ENCODE measurements at places on chromosomes 13 and 19. TPM values are rescaled to one million over a fixed set of nuclear protein-coding genes. Genes with fewer than 3 reads are reported as not detected.

The FGF22 gene
- total RNA-seq = not detected

DNA sequence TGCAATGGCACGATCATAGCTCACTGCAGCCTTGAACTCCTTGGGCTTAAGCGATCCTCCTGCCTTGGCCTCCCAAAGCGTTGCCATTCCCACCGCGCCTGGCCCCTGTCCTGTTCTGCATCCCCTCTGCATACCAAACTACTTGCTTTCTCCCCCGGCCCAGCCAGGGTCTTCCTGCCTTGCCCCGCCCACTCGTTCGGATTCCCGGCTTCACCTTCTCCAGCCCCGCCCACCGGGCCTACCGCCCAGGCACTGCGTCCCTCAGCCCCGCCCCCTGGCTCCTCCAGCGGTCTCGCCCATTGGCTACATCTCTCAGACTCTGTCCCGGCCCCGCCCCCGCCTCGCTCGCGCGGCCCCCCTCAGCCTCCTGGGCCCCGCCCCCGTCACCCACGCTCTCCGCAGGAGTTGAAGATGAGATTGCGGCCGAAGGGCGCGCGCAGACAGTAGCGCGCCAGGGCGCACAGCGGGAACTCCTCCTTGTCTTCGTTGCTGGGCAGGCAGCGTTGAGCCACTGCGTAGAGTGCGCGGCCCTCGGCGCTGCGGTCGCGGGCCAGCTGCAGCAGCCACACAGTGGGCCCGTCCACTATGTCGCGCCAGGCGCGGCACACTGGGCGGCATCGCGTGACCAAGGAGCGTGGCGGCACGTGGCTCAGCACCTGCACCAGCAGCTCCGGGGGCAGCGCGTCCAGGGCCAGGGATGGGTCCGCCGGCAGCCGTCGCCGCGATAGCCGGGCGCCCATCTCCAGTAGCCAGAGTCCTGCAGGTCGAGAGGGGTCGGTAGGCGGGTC lies 19.0 kb downstream of the MRPS12 start:
- peak overlapping the region; percentile 49 for H3K4me3 ChIP-seq
- H3K4me1 ChIP-seq = peaks cover 6% of the 10 kb centered on the region
- DNase-seq = peak; percentile 62
- no peaks in the 10 kb centered on the region for H3K27me3 ChIP-seq
- H3K36me3 ChIP-seq = no peaks in the 10 kb centered on the region

The ZNF681 gene
- total RNA-seq = 1.3 TPM

DNA sequence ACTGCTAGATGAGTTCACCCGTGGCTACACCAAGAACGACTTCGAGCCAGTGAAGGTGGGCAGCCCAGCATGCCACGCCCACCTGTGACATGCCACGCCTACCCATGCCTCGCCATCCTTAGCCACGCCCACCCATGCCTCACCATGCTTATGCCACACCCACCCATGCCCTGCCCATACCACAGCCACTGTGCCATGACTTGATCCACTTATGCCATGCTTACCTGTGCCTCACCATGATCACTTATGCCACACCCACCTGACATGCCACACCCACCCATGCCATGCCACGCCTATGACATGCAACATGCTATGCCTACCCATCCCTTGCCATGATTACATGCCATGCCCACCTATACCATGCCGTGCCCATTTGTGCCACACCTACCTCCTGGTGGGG lies 12.9 kb upstream of the USE1 start:
- H3K27me3 ChIP-seq = no peaks in the 10 kb centered on the region
- H3K36me3 ChIP-seq = peaks cover 25% of the 10 kb centered on the region

The LGALS14 gene
- total RNA-seq = not detected

The C19orf85 gene
- not detected for total RNA-seq

GRCh38 chr13:31826521-31826920 lies 87.2 kb downstream of the RXFP2 start:
- no peak for DNase-seq
- no peak overlapping the region for H3K4me3 ChIP-seq
- H3K27me3 ChIP-seq = no peaks in the 10 kb centered on the region
- no peaks in the 10 kb centered on the region for H3K36me3 ChIP-seq
- no peak overlapping the region for H3K27ac ChIP-seq

The HSPBP1 gene
- 34.8 TPM for total RNA-seq

DNA sequence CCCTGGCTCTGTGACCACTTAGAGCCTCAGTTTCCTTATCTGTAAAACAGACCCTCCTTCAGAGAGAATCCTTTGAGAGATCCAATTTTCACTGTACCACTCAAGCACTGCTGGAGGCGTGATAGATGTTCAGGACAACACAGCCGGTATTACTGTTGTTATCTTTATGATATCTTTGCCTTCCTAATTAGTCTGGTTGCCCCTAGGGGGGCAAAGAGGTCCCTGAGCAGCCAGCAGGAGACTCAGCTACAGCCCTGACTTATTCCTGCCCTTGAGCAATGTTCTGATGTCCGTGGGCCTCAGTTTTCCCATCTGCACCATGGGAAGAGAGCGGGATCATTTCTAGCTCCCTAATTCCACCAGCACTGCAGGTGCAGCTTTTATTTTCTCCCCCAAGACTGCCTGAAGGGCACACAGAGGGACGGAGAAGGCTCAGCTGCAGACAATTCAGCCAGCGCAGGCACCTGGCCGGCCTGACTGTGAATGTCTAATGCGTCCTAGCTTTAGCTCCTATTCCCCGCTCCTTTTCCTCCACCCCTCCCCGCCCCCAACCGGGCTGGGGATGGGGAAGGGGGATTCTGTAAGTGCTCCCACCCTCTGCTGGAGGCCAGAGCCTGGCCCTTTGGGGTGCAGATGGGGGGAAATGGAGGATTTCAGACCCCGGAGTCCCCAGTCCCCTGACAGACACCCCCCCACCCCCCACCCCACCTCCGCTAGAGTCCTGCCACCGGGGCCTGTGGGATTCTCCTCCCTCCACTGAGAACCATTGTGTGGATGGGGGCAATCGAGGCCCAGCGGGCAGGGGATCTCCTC lies 16.2 kb downstream of the TLE5 start:
- no peak overlapping the region for H3K27ac ChIP-seq
- H3K27me3 ChIP-seq = peaks cover 4% of the 10 kb centered on the region
- H3K36me3 ChIP-seq = no peaks in the 10 kb centered on the region
- peaks cover 5% of the 10 kb centered on the region for H3K4me1 ChIP-seq
- H3K4me3 ChIP-seq = no peak overlapping the region
- DNase-seq = no peak

- peaks cover under 1% of the 10 kb centered on the region for H3K4me1 ChIP-seq
- H3K27me3 ChIP-seq = no peaks in the 10 kb centered on the region
- no peak overlapping the region for H3K4me3 ChIP-seq
- no peak overlapping the region for H3K27ac ChIP-seq
- H3K36me3 ChIP-seq = no peaks in the 10 kb centered on the region
- peak; percentile 17 for DNase-seq
Observed at GRCh38 chr19:54478677-54479266, 5.7 kb upstream of the CDC42EP5 start.

GRCh38 chr13:63156816-63157215 lies 1741.2 kb upstream of the PCDH20 start:
- H3K4me3 ChIP-seq = no peak overlapping the region
- H3K27me3 ChIP-seq = no peaks in the 10 kb centered on the region
- H3K27ac ChIP-seq = no peak overlapping the region
- no peaks in the 10 kb centered on the region for H3K4me1 ChIP-seq
